ENCODE measurements at places on chromosomes 6 and 20.

- DNase-seq, result no peak
Observed at GRCh38 chr20:47041396-47041899, 146.8 kb downstream of the EYA2 start.

- DNase-seq, result no peak
Observed at GRCh38 chr20:51321343-51322163, 221.0 kb downstream of the NFATC2 start.

DNA sequence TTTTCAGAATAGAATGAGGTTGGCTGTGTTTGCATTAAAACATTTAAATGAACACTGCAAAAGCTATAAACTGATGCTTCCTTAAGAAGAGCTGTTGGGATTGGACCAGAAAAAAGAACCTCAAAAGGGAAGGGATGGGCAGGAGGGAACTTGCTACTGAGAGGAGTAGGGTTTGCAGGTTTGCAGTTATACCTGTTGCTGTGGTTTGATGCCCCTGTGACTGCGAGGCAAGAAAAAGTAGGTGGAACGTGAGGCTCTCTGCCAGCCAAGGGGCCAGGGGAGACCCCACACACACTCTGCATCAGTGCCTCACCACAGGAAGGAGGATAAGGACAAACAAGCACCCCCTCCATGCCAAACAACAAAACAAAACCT, 197.2 kb downstream of the BCAS1 start:
- peak; percentile 19 for DNase-seq

GRCh38 chr6:93675856-93676417, 256.6 kb upstream of the EPHA7 start:
- no peak for DNase-seq

GRCh38 chr20:61112515-61112914, 139.5 kb upstream of the CDH4 start:
- no peak for DNase-seq

DNA sequence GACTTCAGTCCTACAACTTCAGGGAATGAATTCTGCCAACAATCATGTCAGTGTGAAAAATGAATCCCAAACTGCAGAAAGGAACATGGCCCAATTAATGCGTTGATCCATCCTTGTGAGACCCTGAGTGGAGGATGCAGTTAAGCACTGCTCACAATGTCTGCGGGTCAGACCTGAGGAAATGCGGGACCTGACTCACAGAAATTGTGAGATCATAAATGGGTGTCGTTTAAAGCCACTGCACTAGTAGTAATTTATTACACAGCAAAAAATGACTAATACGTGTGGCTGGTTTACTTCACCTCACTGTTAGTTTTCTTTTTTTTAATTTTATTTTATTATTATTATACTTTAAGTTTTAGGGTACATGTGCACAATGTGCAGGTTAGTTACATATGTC, 505.0 kb downstream of the PRKN start:
- DNase-seq, result no peak

GRCh38 chr20:48850257-48850976, 22.6 kb upstream of the PREX1 start:
- DNase-seq, result no peak
